ENCODE measurements at places on chromosomes 16 and 17. TPM values are rescaled to one million over a fixed set of nuclear protein-coding genes. Genes with fewer than 3 reads are reported as not detected.

Gene CCL17
- not detected for total RNA-seq

Gene LGALS9C
- not detected for total RNA-seq

Gene TMEM100
- total RNA-seq = 0.60 TPM

Gene PHLPP2
- 3.9 TPM for total RNA-seq

Gene GLIS2
- total RNA-seq = 11.1 TPM

Gene RBFOX1
- total RNA-seq = 0.28 TPM

Gene NPIPA2
- 0.50 TPM for total RNA-seq

Gene ZDHHC1
- total RNA-seq = 9.7 TPM

GRCh38 chr17:1055751-1056645 is 59.1 kb downstream of the TIMM22 start:
- H3K4me1 ChIP-seq = no peaks in the 10 kb centered on the region
- H3K27ac ChIP-seq = no peak overlapping the region
- no peak overlapping the region for H3K4me3 ChIP-seq

GRCh38 chr17:69047368-69048263 is 13.1 kb downstream of the ABCA9 start:
- H3K27me3 ChIP-seq = no peaks in the 10 kb centered on the region
- H3K27ac ChIP-seq = peak overlapping the region; percentile 81
- H3K4me1 ChIP-seq = peaks cover 38% of the 10 kb centered on the region
- peak; percentile 61 for DNase-seq
- H3K4me3 ChIP-seq = no peak overlapping the region

GRCh38 chr16:83196796-83197195 is 570.0 kb downstream of the CDH13 start:
- H3K4me1 ChIP-seq = no peaks in the 10 kb centered on the region
- H3K4me3 ChIP-seq = no peak overlapping the region
- no peaks in the 10 kb centered on the region for H3K27me3 ChIP-seq
- H3K36me3 ChIP-seq = no peaks in the 10 kb centered on the region
- no peak overlapping the region for H3K27ac ChIP-seq

DNA sequence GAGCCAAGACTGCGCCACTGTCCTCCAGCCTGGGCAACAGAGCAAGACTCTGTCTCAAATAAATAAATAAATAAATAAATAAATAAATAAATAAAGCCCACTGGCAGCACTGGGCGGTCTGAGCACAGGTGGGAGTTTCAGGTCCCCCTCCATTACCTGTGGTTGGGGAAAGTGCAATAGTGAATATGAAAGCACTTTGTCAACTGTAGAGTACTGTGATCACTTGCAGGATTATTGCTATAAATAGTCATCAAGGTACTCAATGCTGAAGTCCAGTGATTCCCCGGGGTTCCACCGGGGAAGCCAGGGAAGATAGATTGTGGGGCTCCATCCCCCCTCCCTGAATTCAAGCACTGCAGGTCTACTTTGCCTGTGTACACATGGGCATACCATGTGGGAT is 42.7 kb upstream of the CPNE2 start:
- DNase-seq = no peak
- no peak overlapping the region for H3K27ac ChIP-seq
- no peak overlapping the region for H3K4me3 ChIP-seq
- no peaks in the 10 kb centered on the region for H3K36me3 ChIP-seq

DNA sequence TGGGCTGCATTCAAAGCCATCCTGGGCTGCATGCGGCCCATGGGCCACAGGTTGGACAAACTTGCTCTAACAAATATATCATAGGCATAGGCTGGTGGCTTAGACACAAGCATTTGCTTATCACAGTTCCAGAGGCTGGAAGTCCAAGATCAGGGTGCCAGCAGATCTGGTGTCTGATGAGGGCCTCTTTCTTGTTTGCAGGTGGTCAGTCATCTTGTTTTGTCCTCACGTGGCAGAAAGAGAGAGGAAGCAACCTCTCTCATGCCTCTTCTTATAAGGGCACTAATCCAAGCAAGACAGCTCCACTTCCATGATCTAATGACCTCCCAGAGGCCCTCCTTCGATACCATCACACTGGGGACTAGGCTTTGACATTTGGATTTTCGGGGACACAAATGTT is 238.7 kb upstream of the TNRC6C start:
- H3K27me3 ChIP-seq = no peaks in the 10 kb centered on the region
- H3K4me1 ChIP-seq = no peaks in the 10 kb centered on the region

- H3K27ac ChIP-seq = no peak overlapping the region
- DNase-seq = peak; percentile 25
- peaks cover 26% of the 10 kb centered on the region for H3K4me1 ChIP-seq
- no peaks in the 10 kb centered on the region for H3K27me3 ChIP-seq
- no peak overlapping the region for H3K4me3 ChIP-seq
These were observed 12.2 kb downstream of the ATP6V0D1 start for GRCh38 chr16:67468731-67469130.

- no peaks in the 10 kb centered on the region for H3K36me3 ChIP-seq
- peak overlapping the region; percentile 39 for H3K4me3 ChIP-seq
- H3K27ac ChIP-seq = peak overlapping the region; percentile 52
These were observed 8.4 kb upstream of the PPP1R1B start for GRCh38 chr17:39618246-39618913.

DNA sequence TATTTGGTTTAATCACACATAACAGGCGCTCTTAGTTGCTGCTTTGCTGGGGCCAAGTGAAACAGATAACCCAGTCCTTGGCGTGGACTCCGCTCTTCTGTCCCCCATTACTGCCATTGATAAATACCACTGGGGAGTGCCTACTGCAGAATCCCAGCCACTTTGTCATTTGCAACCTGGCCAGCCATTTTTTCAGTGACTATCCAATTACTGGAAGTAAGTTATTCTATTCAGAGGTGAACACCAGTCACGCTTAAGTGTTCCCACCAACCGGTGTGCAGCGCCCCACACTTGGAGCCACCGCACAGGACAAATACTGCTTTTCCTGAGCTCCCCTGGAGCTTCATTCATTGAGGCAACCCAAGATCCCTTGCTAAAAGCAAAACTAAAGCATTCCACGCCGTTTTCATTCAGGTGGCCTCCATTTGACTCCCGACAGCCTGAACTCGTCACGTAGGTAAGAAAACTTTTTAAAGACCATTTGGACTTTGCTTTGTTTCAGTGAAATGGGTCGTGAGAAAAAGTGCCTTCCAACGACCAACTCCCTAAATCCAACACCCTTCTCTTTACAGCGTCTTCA is 1.8 kb downstream of the USP7 start:
- no peaks in the 10 kb centered on the region for H3K36me3 ChIP-seq
- H3K27me3 ChIP-seq = no peaks in the 10 kb centered on the region
- no peak for DNase-seq
- peaks cover 32% of the 10 kb centered on the region for H3K4me1 ChIP-seq
- peak overlapping the region; percentile 71 for H3K27ac ChIP-seq

GRCh38 chr17:60548990-60549389 is 22.9 kb upstream of the APPBP2 start:
- DNase-seq = no peak
- H3K27me3 ChIP-seq = no peaks in the 10 kb centered on the region
- H3K27ac ChIP-seq = no peak overlapping the region
- no peaks in the 10 kb centered on the region for H3K4me1 ChIP-seq

GRCh38 chr17:78132084-78132676 is 1.6 kb downstream of the TMC8 start:
- DNase-seq = no peak
- H3K4me3 ChIP-seq = no peak overlapping the region
- peaks cover 8% of the 10 kb centered on the region for H3K4me1 ChIP-seq

- H3K4me1 ChIP-seq = no peaks in the 10 kb centered on the region
- no peaks in the 10 kb centered on the region for H3K36me3 ChIP-seq
- no peak overlapping the region for H3K27ac ChIP-seq
- H3K4me3 ChIP-seq = no peak overlapping the region
These were observed 147.9 kb downstream of the STX8 start for GRCh38 chr17:9427465-9428315.

DNA sequence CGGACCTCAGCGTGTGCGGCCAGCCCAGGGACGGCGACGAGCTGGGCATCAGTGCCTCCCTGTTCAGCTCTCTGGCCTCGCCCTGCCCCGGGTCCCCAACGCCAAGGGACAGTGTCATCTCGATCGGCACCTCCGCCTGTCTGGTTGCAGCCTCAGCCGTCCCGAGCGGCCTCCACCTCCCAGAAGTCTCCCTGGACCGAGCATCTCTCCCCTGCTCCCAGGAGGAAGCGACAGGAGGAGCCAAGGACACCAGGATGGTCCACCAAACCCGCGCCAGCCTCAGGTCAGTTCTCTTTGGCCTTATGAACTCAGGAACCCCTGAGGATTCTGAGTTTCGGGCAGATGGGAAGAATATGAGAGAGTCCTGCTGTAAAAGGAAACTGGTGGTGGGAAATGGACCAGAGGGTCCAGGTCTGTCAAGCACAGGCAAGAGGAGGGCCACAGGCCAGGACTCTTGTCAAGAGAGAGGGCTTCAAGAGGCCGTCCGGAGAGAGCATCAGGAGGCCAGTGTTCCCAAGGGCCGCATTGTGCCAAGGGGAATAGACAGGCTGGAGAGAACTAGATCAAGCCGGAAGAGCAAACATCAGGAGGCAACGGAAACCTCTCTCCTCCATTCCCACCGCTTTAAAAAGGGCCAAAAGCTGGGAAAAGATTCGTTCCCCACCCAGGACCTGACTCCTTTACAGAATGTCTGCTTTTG is 825 bp downstream of the HASPIN start:
- H3K4me1 ChIP-seq = peaks cover 14% of the 10 kb centered on the region
- H3K27me3 ChIP-seq = no peaks in the 10 kb centered on the region
- peaks cover 2% of the 10 kb centered on the region for H3K36me3 ChIP-seq
- peak; percentile 76 for DNase-seq

GRCh38 chr17:14398766-14399165 is 97.9 kb downstream of the HS3ST3B1 start:
- H3K4me1 ChIP-seq = no peaks in the 10 kb centered on the region
- H3K36me3 ChIP-seq = no peaks in the 10 kb centered on the region
- no peaks in the 10 kb centered on the region for H3K27me3 ChIP-seq

DNA sequence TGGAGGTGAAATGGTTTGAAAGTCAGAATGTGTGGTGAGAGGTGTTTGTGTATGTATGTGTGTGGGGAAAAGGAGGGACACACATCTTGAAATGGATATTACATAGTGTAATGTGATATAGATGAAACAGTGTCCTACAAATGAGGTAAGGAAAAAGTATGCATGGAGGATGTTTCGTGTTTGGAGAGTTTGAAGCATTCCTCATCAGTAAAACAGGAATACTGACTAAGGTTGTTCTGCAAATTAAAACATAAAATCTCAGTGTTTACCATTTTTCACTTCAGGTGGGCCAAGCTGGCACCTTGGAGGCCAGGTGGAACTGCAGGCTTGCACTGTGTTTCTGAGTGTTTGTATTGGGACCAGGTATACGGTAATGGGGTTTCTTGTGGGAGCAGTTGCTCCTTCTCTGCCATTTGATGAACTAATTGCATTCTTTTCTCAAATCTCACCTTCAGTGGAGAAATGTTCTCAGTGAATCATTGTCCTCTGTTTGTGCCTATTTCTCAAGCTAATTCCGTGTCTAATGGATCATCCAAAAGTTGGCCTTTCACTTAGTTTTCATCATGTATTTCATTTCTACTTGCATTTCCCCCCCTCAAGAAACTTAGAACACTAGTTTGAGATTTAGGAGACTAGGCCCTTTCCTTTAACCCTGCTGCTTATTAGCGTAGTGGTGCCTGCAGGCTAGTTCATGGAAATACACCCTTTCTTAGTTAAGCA is 8.2 kb upstream of the TBKBP1 start:
- no peak for DNase-seq
- no peaks in the 10 kb centered on the region for H3K27me3 ChIP-seq
- no peak overlapping the region for H3K27ac ChIP-seq
- H3K36me3 ChIP-seq = peaks cover 8% of the 10 kb centered on the region
- H3K4me1 ChIP-seq = peaks cover 6% of the 10 kb centered on the region

DNA sequence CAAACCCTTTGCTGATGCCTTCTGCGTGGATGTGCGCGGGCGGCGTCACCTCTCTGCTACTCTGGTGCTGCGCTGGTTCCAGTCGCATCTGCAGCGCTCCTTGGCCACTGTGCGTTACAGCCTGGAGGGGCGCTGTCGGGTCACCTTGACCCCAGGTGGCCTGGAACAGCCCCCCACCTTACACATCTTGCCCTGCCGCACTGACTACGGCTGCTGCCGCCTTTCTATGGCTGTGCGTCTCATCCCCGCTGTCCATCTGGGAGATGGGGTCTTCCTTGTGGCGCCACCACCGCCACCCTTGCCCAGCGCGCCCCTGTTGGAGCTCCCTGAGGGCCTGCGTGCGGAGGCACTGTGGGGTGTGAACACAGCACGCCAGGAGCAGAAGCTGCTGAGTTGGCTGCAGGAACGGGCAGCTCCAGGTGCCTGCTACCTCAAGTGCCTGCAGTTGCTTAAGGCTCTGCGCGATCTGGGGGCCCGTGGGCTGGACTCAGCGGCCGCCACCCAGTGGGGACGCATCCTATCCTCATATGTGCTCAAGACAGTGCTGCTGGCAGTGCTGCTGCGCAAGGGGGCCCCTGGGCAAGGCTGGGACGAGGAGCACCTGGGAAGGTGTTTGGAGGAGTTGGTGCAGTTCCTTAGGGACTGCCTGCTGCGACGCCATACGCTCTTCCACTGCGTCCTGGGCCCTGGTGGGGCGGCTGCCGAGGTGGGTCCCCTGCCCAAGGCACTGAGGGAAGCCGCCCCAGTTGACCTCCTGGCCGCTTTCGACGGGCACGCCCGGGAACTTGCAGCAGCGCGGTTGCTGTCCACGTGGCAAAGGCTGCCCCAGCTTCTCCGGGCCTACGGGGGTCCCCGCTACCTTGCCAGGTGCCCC is 1.6 kb downstream of the ITPRIPL2 start:
- H3K36me3 ChIP-seq = no peaks in the 10 kb centered on the region
- H3K27me3 ChIP-seq = no peaks in the 10 kb centered on the region
- H3K27ac ChIP-seq = peak overlapping the region; percentile 89
- H3K4me3 ChIP-seq = peak overlapping the region; percentile 69
- peaks cover 59% of the 10 kb centered on the region for H3K4me1 ChIP-seq

DNA sequence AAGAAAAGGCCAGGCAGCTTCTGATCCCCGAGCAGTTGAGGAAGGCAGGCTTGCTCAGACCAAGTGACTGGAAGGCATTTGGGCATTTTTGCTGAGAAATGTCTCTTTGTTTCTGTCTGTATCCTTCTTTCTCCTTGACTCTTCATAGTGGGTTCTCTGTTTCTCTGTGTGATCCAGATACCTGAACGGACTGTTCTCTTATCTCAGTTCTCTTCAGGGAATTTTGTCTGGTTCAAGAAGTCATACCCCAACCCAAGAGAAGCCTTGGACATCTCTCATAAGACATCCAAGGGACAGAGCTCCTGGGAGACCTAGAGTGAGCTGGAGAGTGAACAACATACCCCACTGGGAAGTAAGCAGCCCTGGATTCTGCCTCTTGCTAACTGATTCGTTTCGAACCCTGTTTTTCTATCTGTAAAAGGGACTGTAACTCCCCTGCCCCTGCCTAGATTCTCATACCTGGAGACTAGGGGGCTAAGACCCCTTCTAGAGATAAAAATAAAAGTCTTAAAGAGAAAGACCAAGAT is 541 bp downstream of the CCL3 start:
- H3K4me3 ChIP-seq = no peak overlapping the region
- no peaks in the 10 kb centered on the region for H3K4me1 ChIP-seq
- no peaks in the 10 kb centered on the region for H3K27me3 ChIP-seq

- no peaks in the 10 kb centered on the region for H3K36me3 ChIP-seq
- H3K4me3 ChIP-seq = no peak overlapping the region
- H3K4me1 ChIP-seq = no peaks in the 10 kb centered on the region
- H3K27me3 ChIP-seq = no peaks in the 10 kb centered on the region
These were observed 156.4 kb downstream of the CMIP start for GRCh38 chr16:81601008-81601428.

Data from pancreas (tissue), 10 donors.